ENCODE measurements at places on chromosomes 7 and 10.

GRCh38 chr7:101862280-101863220 lies 45.1 kb downstream of the CUX1 start:
- no peak for DNase-seq

- DNase-seq, result no peak
These were observed 253.6 kb downstream of the STK31 start for GRCh38 chr7:23963461-23964165.

DNA sequence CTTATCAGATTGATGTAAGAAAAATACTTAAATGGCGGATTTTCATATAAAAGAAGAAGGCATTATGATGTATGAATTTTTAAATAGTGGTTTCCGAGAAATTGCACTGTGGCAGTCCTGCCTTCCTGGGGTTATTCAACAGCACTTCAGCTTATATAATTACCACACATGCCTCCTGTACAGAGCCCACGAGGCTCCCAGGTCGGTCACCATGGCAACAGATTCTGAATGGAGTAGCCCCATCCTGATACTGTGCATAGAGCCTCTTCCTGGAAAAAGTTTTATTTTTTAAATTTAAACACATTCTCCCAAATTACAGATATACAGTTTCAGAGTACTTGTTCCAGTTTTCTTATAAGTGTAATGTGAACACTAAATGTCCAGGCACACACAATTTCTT lies 15.9 kb upstream of the ASB4 start:
- no peak for DNase-seq

GRCh38 chr7:151895008-151895630 lies 18.2 kb upstream of the PRKAG2 start:
- no peak for DNase-seq

DNA sequence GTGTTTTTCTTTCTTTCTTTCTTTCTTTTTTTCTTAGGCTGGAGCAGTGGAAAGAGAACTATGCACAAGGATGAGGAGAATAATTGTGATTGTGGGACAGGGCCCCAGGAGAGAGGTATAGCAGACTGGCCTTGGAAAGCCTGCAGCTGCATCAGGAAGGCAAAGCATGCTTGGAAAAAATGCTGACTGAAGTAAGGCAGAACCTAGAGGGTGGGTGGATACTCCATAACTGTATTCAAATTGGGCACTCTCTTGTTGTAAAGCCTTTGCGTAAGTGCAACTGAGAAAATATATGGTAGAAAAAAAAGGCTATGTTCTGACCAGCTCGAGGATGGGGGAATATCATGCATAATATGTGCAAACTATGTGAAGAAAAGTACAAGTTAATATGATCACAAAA lies 39.5 kb downstream of the PDK4 start:
- DNase-seq, result no peak

GRCh38 chr10:4672201-4672600 lies 153.8 kb upstream of the AKR1E2 start:
- no peak for DNase-seq

DNA sequence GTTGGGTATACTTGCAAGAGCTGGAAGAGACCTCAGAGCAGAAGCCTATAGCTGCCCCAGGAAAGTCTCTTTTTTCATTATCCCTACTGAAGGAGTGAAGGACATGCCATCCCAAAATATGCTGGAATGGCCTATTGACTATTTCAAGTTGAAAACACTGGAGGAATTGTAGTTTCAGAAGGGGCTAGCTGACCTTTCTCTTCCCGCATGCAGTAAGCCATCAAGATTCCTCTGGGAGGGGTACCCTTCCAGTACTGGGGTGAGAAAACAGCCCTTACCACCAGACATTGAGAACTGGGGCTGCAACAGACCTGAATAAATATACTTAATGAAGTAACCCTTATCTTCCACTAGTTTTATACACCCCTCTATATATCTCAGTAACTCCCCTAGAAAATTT lies 41.7 kb downstream of the CHCHD3 start:
- DNase-seq, result no peak

DNA sequence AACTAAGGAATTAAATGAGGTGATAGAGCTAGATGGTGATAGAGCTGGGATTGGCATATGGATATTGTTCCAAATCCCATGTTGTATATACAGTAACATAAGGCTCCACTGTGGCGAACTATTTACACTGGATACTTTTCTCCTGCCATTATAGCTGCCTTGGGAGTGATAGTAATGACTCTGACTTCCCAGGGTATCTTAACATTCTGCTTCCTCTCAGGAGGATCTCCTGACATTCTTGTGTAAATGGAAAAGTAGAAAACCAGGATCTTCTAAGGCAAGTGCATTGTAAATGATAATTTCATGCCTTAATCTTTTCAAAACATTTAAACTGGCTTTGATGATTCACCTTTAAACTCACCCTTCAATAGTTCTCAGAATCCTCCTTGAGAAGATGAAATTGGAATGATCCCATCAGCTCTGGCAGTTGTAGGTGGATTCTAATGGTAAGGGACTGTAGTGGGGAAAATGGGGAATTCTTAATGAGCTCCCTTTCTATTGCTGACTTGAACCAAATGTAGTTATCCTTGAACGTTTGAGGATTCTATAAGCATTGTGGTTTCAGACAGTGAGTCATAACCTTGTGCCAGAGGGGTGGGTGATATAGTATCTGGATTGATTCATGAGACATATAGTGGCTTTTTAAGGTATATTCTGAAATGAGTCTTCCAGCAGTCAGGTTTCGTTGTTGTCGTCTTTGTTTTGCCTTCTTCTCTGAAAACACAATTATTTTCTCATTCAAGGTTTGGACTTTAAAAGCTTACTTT lies 450.0 kb downstream of the SUGCT start:
- peak; percentile 27 for DNase-seq

- no peak for DNase-seq
These were observed 28.5 kb downstream of the MAP3K8 start for GRCh38 chr10:30462513-30462912.

- DNase-seq, result no peak
These were observed 11.1 kb upstream of the CUL1 start for GRCh38 chr7:148687555-148687954.

GRCh38 chr7:41085244-41085643 lies 617.6 kb downstream of the INHBA start:
- DNase-seq, result peak; percentile 61

GRCh38 chr7:85426487-85426960 lies 239.7 kb upstream of the SEMA3D start:
- no peak for DNase-seq

DNA sequence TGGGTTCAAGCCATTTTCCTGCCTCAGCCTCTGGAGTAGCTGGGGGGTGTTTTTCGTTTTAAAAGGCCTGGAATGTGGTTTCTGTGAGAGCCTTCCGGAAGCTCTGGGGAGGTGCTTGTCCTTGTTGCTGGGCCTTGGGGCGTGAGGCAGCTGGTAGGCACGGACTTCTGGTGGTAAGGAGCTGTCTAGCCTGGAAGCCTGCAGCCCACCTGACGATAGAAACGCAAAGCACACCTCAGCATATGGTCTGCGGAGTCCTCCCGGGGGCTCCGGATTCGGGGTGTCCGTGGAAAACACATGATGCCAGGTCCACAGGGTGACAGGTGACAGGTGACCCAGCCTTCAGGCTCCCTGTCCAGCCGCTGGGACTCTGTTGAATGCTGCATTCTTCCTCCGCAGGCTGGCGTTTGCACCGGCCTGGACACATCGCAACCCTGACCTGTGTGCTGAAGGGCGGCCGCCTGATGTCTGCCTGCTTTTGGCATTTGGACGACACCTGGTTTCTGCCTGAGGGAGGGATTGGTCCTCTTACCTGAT lies 37.3 kb downstream of the INPP5A start:
- no peak for DNase-seq

GRCh38 chr10:101060036-101060950 lies 1.5 kb upstream of the KAZALD1 start:
- peak; percentile 91 for DNase-seq

DNA sequence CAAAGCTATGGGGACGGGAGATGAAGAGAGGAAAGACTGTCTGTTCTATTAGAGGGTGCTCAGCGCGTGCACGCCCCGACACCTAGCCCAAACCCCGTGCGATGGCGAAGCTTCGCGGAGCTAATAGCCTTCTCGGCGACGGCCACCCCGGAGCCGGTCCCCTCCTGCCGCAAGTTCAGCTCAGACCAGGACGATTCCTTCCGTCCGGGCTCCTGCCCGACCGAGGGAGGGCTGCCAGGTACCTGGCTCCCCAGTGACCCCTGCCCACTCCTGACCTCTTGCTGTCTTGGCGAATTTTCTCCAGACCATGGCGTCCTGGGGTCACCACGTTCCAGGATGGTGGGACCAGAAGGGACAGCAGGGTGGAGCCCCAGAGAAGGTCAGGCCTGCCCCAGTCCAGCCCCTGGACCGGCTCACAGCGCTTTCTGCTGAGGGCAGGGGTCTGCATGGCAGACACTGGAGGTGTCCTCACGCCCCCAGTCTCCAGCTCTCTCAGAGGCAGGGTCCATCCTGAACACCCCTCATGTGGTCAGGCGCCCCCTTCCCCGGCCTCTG lies 36.7 kb downstream of the UNCX start:
- no peak for DNase-seq

DNA sequence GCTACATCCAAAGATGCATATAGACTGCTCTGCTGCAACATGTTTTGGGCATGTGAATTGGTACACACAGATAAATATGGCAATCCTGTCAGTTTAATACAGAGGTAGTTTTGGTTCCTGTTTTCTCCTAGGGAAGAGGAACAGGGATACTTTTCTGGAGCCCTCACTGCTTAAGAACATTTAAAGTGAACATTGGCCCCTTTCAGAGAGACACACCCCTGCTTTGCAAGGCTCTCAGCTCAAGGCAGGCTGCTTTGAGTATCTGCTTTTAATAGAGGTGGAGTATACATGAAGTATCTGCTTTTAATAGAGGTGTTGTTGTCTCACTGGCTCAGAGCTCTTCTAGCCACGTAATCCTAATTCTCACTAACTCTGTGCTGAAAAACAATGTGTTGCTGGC lies 38.9 kb downstream of the CYP51A1 start:
- no peak for DNase-seq

- DNase-seq, result no peak
These were observed 207.2 kb upstream of the SVIL start for GRCh38 chr10:29841724-29842649.

GRCh38 chr10:42959833-42960232 lies 117.0 kb upstream of the RET start:
- no peak for DNase-seq

- DNase-seq, result no peak
These were observed 133.1 kb upstream of the AGK start for GRCh38 chr7:141418066-141418465.

DNA sequence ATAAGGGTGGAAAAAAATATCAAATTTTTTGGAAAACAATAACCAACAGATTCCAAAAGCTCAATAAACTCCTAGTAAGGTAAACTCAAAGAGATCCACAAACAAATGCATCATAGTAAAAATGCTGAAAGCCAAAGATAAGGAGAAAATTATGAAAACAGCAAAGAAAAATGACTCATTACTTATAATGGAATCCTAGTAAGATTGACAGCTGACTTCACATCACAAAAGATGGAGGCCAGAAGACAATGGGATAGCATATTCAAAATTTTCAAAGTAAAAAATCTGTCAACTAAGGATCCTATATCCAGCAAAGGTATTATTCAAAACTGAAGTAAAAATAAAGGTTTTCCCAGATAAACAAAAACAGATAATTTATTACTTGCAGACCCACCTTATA lies 183.4 kb upstream of the VIPR2 start:
- no peak for DNase-seq

GRCh38 chr10:86102451-86102850 lies 264.1 kb downstream of the GRID1 start:
- no peak for DNase-seq

- DNase-seq, result no peak
These were observed 102.9 kb downstream of the ZNF438 start for GRCh38 chr10:30928742-30929141.

DNA sequence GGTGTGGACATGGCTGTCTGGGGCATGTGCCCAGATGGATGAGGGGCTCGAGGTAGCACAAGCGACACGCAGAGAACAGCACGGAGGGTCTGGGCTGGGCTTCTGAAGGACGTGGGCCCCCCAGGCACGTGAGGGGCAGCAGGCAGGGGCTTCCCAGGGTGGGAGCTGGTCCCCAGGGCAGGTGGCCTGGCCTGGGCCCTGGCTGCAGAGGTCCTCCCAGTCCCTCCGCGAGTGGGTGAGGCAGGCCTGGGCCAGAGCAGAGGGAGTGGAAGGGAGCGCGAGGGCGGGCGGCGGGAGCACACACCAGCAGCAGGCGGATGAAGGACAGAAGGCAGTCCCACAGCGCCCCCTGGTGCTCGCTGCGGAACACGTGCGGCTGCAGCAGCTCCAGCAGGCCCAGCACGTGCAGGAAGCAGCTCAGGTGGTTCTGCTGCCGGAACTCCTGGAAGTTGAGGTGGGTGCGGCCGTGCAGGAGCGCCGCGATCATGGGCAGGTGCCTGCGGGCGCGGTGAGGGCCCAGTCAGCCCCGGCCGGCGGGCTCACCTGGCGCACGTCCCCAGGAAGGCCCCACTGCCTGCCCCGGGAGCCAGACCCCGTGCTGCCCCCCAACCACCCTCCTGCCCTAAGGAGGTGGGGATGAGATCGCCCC lies 14.7 kb upstream of the MICALL2 start:
- peak; percentile 85 for DNase-seq

GRCh38 chr10:124329941-124330340 lies 88.8 kb downstream of the OAT start:
- no peak for DNase-seq

DNA sequence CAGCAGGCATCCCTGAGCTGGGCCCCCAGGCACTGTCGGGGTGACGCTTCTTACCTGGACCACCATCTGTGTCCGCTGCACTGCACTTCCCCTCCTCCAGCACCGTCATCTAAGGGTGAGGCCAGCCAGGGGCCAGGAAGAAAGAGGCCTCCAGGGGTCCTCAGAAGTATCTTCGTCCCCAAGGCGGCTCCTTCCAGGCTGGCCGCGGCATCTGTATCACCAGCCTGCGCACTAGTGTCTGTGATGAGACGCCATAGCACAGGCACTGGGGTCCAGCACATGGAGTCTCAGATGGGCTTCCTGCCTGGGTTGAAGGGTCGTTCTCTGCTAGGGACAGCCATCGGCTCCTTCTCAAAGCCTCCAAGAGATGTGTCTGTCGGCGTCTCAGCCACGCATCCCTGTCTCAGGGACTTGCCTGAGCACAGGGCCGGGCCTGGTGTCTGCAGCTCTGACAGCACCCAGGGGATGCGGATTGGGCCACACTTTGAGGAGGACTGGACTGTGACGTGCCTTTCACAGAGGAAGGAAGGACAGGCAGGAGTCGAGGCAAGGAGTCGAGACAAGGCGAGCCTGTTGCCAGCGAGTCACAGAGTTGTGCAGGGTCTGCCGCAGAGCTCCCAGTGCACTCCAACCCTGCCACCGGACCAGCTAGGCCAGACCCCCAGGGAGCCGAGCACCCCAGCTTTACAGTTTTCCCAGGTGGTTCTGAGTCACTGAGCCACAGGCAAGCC lies 101.5 kb upstream of the DIP2C start:
- no peak for DNase-seq

- no peak for DNase-seq
These were observed 116.0 kb downstream of the ARID5B start for GRCh38 chr10:62017491-62017870.

GRCh38 chr7:105198223-105198622 lies 184.2 kb downstream of the KMT2E start:
- peak; percentile 47 for DNase-seq

Measured in NCI-H226 (cell line).